ENCODE measurements at places on chromosomes 12 and 14.

GRCh38 chr14:45811155-45811554 is 558.2 kb upstream of the MIS18BP1 start:
- DNase-seq, result no peak

DNA sequence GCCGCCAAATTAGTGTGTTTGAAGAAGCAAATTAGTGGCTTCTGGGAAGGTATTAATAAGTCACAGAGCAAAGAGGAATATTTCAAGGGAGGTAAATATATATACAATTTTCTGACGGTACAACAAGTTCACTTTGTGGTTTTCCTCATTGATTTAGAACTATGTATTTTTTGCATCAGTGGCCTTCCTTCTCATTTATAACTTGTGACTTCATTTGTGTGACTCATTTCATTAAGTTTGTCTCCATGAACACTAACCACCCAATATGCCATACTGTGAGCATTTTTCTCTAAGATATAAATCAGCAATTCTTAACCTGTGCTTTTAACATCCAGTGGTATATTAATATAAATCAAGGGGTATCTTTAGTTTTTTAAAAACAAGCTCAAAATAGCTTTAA is 29.3 kb upstream of the ARHGAP5 start:
- DNase-seq, result no peak

DNA sequence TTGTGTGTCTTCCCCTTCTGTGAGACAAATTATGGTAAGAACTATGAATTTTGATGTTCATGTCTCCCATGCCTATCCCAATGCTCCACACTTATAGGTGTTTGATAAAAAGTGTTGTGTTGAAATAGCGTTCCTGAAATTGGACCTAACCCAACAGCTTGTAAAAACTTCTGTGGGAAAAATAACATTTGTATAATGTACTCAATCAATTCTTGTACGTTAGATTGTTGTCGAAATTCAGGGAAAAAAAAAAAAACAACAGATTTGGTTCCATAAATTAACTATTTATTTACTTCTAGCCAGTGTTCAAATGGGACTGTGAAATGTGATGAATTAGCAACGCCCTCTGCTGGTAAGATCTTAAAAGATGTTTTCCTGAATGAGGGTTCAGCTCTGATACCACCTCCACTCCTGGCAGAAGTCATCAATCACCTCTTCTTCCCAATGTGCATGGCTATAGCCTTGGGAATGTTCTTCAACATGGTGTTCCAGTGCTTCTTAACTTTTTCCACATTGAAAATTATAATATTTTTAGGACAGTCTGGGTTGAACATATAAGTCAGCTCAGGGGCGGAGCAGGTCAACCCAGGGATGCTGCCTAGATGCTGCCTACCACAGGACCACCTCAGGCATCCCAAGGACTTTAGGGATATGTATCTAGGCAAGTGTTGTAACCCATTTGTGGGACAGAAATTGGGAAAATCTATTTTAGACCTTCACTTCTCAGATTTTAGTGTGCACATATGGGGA is 170.6 kb downstream of the OTOGL start:
- DNase-seq, result peak; percentile 47

GRCh38 chr12:509500-509899 is 49.8 kb downstream of the B4GALNT3 start:
- DNase-seq, result no peak

- no peak for DNase-seq
Observed at GRCh38 chr12:117294189-117294603, 67.2 kb downstream of the NOS1 start.

DNA sequence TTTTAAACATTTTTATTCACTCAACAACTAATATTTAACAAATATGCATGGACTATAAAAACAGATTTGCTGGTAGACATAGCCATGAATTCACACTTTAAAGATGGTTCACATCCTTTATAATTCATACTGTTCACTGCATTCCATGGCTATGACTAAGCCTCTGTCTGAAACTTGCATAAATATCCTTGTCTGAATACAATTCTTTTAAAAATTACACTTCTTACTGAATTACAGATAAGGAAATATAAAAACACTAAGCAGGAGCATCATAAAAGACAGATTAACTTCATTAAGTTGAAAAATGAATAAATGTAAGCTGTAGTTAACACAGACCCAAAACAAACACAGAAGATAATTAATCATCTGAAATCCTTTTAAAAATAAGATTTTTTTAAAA is 53.8 kb downstream of the GXYLT1 start:
- no peak for DNase-seq

DNA sequence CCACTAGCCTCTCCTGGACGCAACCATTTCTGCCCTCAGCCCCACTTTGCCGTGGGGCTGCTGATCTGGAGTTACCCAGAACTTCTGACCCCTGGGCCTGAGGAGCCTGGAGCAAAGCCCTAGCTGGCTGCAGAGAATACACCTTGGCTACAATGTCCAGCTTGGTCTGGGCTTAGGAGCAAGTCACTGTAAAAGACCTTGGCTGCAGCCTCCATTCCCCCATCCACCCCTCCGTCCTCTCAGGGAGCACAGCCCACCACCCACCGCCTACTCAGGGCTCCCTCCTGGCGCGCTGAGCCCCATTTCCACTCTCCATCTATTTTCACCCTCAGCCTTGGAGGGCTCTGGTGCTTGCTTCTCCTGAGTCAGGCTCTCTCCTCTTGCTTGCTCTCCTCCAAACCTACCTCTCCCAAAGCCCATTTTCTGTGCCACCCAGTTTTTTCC is 42.9 kb downstream of the ERH start:
- DNase-seq, result no peak

DNA sequence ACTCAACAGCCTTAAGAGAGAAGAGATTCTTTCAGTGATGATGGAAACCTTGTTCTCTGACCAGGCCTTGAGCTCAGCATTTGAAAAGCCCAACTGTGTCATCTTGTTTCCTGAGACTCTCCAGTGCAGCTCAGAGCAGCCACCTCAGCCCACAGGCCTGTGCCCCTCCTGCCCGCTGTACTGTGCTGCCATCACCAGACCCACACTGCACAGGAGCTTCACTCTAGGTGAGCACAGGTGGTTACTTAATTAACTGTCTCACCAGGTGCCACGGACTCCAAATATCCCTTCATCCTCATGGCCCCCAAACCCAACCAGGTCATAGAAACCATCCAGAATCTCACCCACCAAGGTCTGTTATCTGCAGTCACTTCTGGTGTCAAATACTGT is 51.3 kb downstream of the JAG2 start:
- no peak for DNase-seq

- no peak for DNase-seq
Observed at GRCh38 chr14:103398427-103399195, 13.4 kb downstream of the MARK3 start.

DNA sequence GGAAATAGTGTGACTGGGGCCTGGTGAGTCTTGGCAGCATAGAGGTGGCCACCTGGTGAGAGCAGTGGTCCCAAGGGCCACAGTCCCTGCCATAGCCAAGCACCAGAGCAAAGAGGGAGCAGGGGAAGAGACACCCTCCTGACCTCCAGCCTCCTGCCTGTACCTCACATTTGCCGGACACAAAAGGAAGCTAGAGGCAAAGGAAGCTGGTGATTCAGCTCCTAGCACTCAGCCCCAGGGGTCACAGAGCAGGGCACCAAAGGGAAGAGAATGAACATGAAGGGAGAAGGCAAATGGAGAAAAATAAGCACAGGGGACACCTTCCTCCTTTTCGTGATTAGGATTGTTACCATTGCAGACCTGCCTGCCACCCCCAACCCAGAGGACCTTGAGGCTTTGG is 216.8 kb downstream of the ZFP36L1 start:
- no peak for DNase-seq

DNA sequence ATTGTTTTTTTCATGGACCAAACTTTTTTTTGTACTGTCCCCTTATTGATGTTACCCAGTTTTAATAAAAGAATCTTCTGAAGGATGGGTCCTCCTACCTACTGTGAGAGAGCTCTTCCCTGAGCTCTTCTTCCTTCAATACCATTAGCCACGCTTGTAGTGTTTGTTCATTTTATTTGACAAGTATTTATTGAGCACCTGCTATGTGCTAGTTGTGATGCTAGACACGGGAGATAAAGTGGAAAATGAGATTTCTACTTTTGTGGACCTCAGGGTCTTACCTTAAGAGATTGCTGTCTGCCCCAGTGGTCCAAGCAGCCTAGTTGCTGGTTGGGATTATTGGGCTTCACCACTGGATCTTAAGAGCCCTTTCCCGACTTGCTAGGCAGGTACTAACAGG is 3.2 kb upstream of the GPD1 start:
- DNase-seq, result no peak
